ENCODE measurements at places on chromosomes 4 and X.

DNA sequence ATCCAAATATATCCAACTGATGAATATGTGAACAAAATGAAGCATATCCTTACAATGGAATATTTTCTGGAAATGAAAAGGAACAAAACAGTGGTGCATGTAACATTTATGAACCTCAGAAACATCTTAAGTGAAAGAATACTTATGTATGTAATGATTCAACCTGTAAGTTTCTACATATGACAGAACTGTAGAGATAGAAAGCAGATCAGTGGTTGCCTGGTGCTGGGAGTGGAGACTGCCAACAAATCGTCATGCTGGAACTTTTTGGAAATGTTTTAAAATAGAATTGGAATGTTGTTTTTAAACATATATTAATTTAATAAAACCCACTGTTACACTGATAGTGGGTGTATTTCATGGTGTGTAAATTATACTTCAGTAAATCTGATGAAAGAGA lies 667.5 kb downstream of the RAPGEF2 start:
- no peak for DNase-seq

GRCh38 chrX:20639115-20639514 lies 372.4 kb upstream of the RPS6KA3 start:
- DNase-seq = no peak

- no peak for DNase-seq
Measured at GRCh38 chr4:80611678-80611979, 276.1 kb downstream of the CFAP299 start.

GRCh38 chrX:48893556-48894348 lies 3.8 kb downstream of the TIMM17B start:
- DNase-seq = no peak

- DNase-seq = no peak
Measured at GRCh38 chr4:21376176-21376575, 572.4 kb downstream of the KCNIP4 start.

- DNase-seq = no peak
Measured at GRCh38 chrX:119151051-119151380, 23.4 kb upstream of the KIAA1210 start.
